ENCODE measurements at places on chromosomes 13 and 19. TPM values are rescaled to one million over a fixed set of nuclear protein-coding genes. Genes with fewer than 3 reads are reported as not detected.

TEX101 gene
- total RNA-seq, result not detected

DNA sequence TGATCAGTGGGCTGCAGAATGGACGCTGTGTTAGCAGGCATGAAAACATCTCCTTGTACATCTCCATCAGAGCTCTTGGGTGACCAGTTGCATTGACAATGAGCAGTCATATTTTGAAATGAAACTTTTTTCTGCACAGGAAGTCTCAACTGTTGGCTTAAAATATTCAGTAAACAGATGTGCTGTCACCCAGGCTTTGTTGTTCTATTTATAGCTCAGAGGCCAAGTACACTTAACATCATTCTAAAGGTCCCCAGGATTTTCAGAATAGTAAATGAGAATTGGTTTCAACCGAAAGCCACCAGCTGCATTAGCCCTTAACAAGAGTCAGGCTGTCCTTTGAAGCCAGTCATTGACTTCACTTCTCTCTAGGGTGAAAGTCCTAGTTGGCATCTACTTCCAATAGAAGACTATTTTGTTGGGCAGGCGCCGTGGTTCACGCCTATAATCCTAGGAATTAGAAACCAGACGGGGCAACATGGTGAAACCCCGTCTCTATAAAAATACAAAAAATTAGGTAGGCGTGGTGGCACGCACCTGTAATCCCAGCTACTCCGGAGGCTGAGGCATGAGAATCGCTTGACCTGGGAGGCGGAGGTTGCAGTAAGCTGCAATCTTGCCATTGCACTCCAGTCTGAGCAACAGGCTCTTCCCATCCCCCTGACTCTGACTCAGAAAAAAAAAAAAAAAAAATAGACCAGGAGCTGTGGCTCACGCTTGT lies 7.9 kb upstream of the PDE4A start:
- DNase-seq, result no peak

- no peak for DNase-seq
These were observed 11.4 kb upstream of the IGFL1 start for GRCh38 chr19:46218160-46218559.

FFAR2 gene
- total RNA-seq, result 0.69 TPM

GFY gene
- total RNA-seq, result not detected

DNA sequence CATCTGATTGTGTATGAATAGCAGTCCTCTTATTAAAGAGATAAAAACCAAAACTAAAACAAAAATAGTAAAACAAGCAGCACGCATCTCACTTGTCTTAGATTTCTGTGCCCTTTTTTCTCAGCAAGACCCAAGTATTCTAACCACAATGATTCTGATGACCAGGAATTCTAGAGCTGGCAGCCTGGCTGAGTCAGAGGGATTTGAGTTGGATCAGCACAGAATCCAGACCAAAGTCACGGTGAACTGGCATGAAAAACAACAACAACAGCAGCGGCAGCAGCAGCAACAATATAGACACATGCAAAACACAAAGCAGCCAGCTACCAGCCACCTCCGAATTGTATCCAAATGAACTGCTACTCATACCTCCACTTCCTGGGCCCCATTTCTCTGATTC lies 360.5 kb downstream of the KCNRG start:
- no peak for DNase-seq
